Astrocyte of the spinal cord (primary cell): ENCODE measurements at places on chromosomes 11 and 22.

DNA sequence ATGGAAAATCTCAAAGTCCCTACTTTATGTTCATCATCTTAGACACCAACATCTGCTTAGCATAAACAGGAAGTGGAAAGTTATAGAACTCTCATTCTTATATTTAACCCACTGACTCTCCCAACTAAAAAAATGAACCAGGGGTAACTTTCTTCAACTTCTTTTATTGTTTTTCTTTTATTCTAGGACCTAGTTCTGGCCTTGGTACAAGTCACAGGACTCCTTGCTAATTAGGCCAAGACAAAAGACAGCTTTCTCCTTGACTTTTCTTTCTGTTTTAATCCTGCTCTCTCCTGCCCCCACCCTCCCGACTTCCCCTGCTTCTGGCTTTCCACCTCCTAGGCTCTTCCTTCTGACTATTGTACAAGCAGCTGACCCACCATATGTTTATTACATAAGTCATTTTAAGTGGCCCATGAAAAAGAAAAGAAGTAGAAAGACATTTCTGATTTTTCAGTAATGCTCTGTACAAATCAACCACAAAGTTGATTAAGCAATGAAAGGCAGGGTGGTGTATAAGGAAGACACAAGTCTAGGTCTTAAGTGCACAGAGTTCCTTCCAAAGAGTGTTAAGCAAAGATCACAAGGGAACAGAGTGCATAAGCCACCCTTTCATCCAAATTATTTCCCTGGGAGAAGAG, 18.3 kb downstream of the JAML start:
- no peak for DNase-seq

GRCh38 chr11:67670316-67671210, 3.9 kb downstream of the ALDH3B2 start:
- no peak for DNase-seq

DNA sequence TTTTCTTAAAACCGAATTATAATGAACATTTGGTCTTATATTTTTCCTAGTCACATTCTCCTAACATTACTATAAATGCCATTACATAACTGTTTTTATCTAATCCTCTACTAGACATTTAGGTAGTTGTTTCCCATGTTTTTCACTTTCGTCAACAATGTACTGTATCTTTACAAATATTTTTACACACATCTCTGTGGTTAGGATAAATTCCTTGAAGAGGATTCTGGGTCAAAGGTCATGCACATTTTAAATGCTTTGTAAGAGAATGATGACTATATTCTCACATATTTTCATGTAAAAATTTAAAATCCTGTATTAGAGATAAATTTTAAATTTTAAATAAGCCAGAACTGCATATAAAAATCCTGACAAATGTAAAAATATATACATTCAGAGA, 61.3 kb upstream of the CLNS1A start:
- DNase-seq = no peak

GRCh38 chr22:46213052-46213451, 37.0 kb downstream of the CDPF1 start:
- no peak for DNase-seq

GRCh38 chr22:24059121-24059520, 48.0 kb downstream of the CABIN1 start:
- DNase-seq = peak; percentile 91

DNA sequence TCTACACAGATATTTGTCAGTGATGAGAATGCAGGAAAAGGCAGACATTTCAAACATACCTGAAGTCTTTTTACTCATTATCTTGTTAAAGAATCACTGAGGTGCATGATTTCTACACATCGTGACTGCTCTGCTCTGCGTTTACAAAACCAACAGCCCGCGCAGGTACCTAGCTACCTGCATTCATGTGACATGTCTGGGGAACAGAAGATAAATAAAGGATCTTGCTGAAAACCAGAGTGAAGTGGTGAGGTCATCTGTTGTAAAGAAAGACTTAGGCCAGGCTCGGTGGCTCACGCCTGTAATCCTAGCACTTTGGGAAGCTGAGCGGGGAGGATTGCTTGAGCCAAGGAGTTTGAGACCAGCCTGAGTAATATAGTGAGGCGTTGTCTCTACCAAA, 15.7 kb downstream of the ASPHD2 start:
- DNase-seq = no peak

GRCh38 chr11:114762408-114762807, 84.1 kb downstream of the NXPE2 start:
- DNase-seq = peak; percentile 62

DNA sequence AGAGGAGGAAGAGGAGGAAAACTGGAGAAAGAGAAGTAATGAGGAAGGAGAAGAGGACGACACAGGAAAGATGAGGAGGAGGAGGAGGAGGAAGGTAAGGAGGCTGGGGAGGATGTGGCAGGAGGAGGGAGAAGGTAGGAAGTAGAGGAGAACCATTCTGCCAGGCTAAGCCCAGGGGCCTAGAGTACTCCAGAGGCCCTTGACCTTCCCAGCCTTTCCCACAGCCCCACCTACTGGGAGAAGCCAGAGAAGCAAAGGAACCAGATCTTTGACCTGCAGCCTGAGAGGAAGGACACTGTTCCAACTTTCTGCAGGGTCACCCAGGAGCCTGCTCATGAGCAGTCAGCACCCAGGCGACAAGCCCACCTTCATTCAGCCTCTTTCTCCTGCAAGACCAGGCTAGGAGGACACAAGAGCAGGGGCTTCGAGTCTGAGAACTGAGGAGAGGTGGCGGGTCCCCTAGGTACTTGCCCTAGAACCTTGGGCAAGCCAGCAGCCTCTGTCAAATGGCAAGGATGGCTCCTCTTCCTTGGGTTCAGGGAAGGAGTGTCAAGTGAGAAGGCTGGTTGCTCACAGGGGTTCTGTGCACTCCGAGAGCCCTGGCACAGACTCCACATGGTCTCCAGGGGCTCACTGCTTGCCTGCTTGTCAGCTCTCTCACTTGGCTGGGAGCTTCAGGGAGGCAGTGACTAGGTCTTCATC, 27.9 kb upstream of the OAF start:
- DNase-seq = no peak

DNA sequence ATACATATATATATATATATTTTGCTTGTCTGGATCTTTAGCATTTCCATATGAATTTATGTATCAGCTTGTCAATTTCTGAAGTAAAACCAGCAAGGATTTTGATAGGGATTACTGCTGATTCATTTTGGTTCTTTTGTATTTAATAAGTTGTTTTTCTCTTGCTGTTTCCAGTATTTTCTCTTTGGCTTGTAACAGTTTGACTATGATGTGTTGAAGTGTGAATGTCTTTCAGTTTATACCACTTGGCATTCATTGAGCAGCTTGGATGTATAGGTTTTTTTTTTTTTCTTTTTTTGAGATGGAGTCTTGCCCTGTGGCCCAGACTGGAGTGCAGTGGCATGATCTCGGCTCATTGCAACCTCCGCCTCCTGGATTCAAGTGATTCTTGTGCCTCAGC, 12.4 kb downstream of the LDHAL6A start:
- DNase-seq = no peak

GRCh38 chr11:62324731-62325556, 12.3 kb upstream of the ASRGL1 start:
- DNase-seq = peak; percentile 9

DNA sequence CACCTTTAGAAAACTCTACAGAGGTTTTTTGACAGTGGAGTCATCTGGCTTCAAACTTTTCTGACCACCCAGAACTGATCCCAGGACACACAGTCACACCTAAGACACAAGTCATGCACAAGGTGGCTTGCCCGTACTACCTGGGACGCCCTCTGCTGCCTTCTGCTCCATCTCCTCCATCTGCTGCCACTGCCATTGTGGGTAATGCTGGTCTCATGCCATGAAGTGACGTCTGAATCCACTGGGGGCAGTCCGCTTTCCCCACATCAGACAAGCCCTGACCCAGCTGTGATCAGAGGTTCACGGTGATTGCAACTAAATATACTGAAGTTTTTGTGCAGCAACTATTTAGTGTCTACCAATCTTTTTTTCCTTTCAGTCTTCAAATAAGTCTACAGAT, 5.4 kb upstream of the NDUFS8 start:
- no peak for DNase-seq

GRCh38 chr11:83819931-83820549, 533.9 kb upstream of the CCDC90B start:
- DNase-seq = peak; percentile 70

GRCh38 chr11:134139873-134140331, 71.0 kb downstream of the JAM3 start:
- DNase-seq = peak; percentile 82

DNA sequence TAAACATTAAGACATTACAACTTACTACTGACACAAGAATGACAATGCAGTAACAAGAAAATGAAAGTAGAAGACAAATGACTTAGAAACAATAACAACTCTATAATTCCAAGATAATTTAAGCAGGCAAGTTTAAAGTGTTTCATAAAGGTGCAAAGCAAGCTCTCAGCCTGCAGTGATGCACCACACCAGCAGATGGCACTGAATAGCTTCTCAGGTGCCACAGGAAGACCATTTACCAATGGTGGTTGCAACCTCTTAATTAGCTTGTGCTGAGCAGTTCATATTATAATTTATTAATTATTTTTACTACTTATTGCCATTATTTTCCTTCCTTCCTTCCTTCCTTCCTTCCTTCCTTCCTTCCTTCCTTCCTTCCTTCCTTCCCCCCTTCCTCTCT, 60.6 kb downstream of the NXPE2 start:
- DNase-seq = peak; percentile 39

DNA sequence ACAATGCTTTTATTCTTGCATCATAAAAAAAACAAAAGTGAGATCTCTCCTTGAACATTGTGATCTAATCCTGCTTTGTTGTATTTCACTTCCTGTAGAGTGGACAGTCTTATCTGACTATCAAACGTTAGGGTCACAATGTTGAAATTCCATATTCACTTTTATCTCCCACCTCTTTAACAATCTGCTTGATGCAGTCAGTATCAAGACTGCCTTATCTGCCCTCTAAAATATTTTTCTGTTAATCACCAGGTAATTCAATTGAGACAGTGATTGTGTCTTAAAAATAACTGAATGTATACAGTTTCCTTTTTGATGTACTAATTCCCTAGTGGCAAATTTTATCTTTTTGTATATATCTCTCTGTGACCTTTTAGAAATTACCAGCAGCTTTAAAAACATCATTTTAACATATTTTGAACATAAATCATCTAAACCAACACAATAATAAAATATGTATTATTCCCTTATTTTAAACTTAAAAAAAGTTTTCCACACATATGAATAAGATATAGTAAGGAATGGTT, 143.1 kb upstream of the MPPED2 start:
- DNase-seq = no peak

- DNase-seq = no peak
These were observed 8.0 kb downstream of the PHLDB1 start for GRCh38 chr11:118615282-118615975.

DNA sequence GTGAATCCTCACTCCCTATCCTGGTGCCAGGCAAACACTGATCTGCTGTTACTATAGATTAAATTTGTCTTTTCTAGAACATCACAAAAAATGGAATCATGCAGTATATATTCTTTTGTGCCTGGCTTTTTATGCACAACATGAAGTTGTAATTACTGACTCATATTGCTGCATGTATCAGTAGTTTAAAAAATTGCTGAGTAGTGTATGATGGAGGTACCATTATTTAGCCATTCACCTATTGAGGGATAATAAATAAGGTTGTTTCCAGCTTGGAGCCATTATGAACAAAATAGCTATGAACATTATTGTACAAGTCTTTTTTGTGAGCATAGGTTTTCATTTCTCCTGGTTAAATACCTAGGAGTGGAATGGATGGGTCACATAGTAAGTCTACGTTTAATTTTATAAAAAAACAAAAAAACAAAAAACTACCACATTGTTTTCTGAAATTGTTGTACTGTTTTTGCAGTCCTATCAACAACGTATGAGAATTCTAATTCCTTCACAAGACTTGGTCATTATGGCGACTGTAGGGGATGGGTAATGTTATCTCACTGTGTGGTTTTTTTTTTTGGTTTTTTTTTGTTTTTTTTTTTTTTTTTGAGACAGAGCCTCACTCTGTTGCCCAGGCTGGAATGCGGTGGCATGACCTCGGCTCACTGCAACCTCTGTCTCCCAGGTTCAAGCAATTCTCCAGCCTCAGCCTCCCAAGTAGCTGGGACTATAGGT, 111.6 kb downstream of the USP35 start:
- no peak for DNase-seq

DNA sequence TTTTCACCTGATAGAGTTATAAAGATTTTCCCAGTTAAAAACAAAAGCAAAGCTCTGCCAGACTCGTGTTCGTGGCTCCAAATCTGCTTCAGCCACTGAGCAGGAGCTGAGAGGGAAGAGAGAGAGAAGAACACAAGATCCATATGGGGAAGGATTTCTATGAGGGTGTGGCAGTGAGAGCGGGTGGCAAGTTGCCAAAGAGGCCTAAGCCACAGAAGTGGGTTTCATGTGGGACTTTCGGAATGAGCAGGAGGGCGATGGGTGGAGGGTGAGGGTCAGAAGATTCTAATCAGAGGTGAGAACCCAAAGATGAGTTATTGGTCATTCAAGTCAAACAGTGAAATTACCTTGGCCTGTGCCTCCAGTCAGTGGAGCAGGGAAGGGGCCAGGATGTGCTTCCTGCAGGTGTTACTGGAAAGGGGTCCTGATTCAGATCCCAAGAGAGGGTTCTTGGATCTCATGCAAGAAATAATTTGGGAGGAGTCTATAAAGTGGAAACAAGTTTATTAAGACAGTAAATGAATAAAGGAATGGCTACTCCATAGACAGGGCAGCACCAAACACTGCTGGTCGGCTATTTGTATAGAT, 40.5 kb upstream of the TOP3B start:
- DNase-seq = no peak

- DNase-seq = no peak
These were observed 861.3 kb downstream of the TBC1D22A start for GRCh38 chr22:47623763-47624148.

GRCh38 chr22:28788601-28789000, 11.8 kb downstream of the XBP1 start:
- no peak for DNase-seq

- no peak for DNase-seq
These were observed 6.7 kb downstream of the YDJC start for GRCh38 chr22:21622919-21623647.

- no peak for DNase-seq
These were observed 1291.7 kb downstream of the BRD1 start for GRCh38 chr22:48535868-48536540.

DNA sequence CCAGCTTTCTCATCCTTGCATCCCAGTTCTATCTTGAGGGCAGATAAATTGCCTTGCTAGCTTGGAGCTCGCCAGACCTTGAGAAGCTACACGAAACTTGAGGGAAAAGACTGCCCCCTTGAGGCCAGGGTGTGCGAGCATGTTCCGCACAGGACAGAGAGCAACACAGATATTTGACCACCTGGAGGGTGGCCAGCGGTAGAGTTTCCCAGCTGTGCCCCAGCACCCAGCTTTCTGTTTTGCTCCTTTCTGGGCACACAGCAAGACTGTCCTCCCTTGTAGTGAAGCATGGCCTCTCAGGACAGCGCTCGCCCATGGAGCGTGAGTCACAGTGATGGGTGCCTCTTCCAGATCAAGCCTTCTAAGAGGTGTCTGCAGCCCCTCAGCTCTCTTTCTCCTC, 23.5 kb downstream of the SPATA19 start:
- no peak for DNase-seq

DNA sequence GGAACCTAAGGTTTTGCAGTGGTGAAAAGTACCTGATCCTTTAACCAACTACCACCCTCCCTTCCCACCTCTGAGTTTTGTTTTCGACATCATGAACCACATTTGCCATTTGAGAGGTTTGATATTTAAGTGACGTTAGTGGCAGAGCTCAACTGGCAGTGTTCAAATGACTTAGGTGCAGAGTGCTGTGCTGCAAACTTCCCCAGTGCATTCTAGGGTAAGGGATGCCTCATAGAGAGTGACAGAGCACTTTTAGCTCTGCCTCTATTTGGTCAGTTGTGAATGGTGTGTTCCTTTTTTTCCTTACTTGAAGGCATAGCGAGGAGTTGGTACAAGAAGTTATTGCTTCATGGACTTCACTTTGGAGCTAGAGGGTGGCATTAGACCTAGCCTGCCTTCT, 9.4 kb downstream of the BMAL1 start:
- DNase-seq = no peak
